ENCODE measurements at places on chromosomes 11 and 22.

DNA sequence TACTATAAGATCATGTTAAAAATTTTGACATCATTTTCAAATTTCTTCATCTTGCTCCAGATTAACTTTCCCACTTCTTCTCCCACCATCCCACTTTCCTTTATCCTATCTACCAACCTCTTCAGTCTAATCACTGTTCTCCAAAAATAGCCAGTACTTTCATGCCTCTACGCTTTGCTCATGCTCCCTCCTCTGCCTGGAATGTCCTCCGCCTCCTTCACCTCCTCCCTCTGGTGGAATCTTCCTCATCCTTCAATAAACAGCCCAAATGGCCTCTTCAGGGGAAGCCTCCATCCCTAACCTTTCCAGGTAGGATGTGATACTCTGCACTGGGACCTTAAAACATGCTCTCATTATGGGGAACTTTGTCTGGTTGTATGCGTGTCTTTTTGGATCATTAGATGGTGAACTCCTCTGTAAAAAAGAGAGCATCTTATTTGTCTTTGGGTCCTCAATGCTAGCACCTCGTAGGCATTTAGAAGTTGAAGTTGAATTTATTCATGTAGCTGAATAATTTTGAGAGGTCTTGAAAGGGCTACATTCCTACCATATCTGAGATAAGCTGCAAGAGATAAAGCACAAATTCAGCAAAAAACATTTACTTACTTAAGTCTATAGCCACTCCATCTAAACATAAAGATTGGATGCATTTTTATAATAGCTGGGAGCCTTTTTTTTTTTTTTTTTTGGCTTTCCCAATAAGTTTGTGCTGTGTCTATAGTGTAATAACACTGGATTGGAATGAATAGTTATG, 8.0 kb upstream of the CSRP3 start:
- DNase-seq, result no peak

GRCh38 chr11:62338218-62338617, 970 bp downstream of the ASRGL1 start:
- DNase-seq, result no peak

GRCh38 chr11:67576735-67577475, 6.7 kb upstream of the GSTP1 start:
- no peak for DNase-seq

- DNase-seq, result no peak
These were observed 28.4 kb downstream of the RNF169 start for GRCh38 chr11:74777038-74777437.

DNA sequence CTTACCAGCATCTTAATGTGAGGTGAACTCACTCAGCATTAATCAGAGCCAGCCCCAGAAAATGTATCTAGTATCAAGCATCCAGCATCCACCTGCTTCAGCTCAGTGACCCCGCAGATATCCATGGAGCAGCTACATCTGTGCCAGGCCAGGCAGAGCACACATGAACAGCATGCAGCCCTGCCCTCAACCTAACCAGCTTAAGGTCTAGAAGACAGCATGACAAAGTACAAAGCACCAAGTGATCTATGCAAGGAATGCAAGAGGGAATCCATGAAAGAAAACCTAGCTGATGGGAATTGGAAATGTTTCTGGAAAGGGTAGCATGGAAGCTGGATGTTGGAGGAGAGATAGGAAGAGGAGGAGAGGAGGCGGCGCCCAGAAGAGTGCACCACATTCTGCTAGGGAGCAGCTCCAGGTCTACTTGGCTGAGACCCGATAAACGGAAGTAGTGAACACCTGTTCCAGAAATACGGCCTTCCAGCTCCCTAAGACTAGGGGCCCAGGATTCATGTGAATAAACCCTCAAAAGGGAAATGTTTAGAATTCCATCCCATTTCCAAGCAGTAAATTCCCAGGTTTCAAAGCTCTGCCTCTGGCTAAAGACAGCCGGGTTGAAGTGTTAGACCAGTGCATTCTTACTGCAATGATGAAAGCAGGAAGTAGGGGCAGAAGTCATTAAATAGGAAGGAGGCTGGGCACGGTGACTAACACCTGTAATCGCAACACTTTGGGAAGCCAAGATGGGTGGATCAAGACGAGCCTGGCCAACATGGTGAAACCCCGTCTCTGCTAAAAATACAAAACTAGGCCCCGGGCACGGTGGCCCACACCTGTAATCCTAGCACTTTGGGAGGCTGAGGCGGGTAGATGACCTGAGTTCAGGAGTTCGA, 23.5 kb upstream of the L3MBTL2 start:
- no peak for DNase-seq

GRCh38 chr22:38871360-38872171, 450 bp downstream of the CBX6 start:
- DNase-seq, result no peak

DNA sequence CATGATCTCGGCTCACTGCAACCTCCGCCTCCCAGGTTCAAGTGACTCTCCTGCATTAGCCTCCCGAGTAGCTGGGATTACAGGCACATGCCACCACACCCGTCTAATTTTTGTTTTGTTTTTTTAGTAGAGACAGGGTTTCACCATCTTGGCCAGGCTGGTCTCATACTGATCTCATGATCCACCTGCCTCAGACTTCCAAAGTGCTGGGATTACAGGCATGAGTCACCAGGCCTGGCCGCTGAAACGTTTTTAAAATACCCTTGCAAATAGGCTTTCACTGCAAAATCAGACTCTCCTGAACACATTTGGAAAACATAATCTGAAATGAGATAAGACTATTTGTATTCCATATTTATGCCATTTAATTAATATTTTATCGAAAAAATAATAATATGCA, 826.1 kb upstream of the CNTN5 start:
- no peak for DNase-seq

DNA sequence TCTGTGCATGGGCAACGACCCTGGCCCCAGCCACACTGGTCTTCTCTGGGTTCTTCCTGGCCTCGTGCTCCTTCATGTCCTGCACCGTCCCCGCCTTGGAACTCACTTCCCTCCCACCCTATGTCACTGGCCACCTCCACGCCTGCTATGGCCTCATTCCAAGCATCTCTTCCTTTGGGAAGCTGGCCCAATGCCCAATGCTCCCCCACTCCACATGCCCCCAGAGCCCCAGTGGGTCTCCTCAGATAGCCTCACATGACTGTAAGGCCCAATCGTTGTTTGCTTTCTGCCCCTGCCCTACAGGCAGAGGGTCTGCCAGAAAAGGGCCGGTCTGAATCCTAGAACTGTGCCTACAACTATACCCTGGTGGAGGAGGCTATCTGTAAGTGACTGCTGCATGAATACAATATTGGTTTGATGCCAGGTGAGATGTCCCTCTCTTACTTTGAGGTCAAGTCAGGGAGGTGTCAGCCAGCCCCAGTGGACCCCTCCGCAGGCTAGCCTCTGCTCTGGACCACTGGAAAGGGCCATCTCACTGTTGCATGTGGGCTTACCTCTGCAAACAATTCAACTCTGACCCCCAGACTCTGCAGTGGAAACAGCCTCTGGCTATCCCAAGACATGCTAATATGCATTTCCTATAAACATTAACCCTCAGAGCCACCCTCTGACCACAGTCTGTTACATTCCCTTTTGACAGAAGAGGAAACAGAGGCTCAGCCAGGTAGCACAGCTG, 2.1 kb upstream of the GNAZ start:
- no peak for DNase-seq

GRCh38 chr22:31218565-31219262, 6.6 kb downstream of the LIMK2 start:
- DNase-seq, result no peak

DNA sequence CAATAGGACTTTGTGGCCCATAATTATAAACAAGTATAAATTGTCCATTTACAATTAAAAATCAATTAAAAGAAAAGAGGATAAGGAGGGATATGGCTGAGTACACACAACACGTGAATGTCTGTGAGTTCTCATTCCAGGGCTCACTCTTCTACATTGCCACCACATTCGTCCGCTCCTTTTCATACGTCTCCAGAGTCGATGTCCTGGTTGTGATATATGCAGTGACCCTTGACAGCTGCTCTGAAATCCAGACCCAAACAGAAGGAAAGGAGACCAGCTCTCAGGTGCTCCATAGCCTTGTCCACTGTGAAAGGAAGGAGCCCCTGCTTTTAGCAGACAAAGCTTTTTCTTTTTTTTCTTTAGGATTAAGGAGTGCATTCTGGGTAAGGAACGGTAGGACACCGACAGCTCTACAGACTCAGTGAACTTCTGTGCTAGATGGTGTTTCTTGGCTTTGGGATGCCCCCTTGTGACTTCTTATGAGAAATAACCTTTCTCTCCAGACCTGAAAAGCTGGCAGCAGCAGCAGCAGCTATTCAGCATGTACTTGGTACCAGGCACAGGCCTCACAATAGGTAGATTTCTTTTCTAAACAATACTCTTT, 19.7 kb upstream of the DNAJB13 start:
- no peak for DNase-seq

DNA sequence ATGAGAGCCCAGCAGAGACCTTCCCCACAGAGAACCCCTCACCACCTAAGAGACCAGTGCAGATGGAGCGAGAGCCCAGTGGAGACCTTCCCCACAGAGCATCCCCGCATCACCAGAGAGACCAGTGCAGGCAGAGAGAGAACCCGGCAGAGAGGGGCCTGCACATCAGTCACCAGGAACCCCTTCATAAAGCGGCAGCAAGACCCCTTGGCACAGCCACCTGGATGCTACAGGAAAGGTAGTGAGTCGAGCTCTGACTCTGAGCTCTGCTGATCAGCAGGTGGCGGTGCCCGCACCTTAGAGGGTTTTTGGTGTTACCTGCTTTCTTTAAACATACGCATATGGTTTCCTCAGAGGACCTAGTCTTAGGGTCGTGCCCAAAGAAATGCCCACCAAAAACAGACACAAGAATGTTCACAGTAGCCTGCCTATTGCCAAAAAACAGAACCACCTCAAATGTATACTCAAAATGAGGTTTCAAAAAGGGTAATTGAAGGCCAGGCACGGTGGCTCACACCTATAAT, 678.7 kb downstream of the BRD1 start:
- no peak for DNase-seq

DNA sequence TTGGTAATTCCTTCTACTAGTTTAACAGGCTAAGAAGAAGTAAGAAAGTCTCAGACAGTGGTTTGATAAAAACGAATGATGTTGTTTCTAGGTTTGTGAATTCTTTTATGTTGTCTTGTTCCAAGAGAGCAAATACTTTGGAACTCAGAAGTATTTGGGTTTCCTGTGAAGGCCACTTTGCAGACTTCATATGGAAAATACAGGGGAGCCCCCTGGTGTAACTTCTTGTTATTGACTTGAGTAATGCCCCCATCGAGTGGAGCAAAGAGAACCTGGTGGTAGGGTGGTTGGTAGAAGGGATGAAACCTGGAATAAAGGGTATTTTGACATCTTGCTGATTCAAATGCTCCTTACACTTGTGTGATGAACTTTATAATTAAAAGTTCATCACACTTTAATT, 40.0 kb upstream of the PTH start:
- no peak for DNase-seq

DNA sequence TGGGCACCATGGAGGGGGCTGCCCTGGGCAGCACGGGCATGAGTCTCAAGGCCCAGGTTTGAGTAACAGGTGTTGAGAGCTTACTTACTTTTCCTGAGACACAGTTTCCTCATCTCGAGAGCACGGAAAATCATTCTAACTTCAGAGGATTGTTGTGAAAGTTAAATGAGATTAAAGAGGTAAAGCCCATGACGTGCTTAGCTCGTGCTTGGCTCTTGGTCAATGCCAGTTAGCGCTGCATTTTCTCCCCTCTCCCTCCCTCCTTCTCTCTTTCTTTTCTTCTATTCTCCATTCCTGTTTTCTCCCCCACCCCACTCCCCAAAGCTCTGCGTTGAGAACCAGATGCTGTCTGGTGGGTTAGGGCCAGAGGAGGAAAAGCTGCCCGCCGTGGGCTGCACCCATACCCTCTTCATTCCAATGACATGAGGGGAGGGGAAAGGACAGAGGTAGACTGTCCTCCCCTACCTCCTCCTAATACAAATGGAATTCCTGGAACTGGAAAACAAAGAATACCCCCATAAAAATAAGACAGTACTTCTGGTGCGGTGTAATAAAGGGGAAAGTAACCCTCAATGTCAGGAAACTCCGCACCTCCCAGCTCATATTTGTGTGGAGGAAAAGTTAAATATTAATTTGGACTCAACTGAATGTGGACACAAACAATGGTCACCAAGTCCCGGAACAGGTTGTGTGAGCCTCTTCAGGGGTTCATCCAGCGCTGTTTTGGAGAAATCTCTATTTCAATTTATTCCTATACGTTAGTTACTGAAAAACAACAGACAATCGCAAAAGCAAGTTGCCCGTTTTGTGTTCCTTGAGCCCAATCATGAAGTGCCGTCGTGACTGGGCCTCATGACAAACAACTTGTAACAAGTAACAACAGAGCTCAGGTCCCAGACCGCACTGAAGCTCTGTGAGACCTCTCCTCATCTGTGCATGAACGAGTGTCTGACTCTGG, 54.8 kb upstream of the B3GAT1 start:
- no peak for DNase-seq

GRCh38 chr11:128585498-128586238, 1.7 kb downstream of the ETS1 start:
- no peak for DNase-seq

- no peak for DNase-seq
These were observed 555.7 kb downstream of the TBC1D22A start for GRCh38 chr22:47318041-47318737.

DNA sequence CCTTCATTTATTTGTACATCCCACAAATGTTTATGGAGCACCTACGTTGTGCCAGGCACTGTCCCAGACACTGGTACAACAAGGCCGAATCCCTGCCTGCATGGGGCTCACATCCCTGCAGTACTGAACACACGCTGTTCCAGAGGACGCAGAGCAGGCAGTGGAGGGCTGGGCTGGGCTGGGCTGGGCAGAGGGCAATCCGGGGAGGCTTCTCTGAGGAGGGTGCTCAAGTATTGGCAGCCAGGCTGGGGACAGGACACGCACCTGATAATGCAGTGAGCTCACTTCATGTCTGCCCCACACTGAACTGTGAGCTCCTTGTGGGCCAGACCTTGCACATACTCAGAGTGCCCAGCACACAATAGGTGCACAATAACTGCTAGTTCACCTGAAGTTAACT, 34.1 kb downstream of the CYTH4 start:
- no peak for DNase-seq

- DNase-seq, result no peak
These were observed 1.4 kb upstream of the EMSY start for GRCh38 chr11:76443268-76443980.

All from stimulated activated CD4-positive, alpha-beta T cell treated with anti-CD3 and anti-CD28 coated beads, TNF-alpha, amount 100 ng/mL, for 24 hours (primary cell).